Stimulated activated CD8-positive, alpha-beta memory T cell treated with anti-CD3 and anti-CD28 coated beads, Interleukin-2, amount 100 ng/mL, for 1 hour (primary cell): ENCODE measurements at places on chromosomes 11 and 22.

DNA sequence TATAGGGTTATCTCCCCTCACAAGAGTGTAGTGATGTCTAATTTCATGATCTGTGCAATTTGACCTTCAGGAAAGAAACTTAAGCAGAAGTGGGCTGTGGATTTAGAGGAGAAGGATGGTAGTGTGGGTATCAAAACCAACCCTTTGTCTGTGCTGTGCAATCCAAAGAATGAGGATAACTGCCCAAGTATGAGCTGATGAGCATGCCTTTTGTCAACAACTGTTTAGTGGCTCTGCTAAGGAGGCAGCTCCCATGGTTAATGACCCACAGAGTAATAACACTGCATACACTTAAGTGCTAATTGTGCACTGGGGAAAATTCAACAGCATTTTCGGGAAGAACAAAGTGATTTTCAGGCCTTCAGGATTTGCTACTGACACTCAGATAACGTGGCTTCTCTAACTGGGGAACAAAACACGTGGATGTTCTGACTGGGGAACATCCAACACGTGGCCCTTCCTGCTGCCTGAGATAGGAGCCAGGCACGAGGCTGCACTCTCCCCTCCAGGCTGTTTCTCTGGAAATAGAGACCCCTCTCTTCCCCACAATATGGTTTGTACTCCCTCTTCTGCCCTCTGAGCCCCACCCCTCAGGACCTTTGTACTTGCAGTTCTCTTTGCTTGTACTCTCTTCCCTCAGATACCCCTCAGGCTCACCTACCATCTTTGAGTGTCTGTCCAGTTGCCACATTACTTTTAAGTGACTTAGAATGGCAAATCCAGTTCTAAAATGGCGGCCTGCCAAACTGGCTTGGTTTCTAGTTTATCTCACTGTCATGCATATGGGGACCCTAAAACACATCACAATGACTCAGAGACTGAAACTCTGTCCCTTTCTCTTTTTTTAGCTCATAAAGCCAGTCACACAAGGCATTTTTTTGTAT, 234.9 kb upstream of the POU2AF2 start:
- no peak for DNase-seq

GRCh38 chr11:38791346-38791961, 2193.4 kb upstream of the RAG2 start:
- no peak for DNase-seq

DNA sequence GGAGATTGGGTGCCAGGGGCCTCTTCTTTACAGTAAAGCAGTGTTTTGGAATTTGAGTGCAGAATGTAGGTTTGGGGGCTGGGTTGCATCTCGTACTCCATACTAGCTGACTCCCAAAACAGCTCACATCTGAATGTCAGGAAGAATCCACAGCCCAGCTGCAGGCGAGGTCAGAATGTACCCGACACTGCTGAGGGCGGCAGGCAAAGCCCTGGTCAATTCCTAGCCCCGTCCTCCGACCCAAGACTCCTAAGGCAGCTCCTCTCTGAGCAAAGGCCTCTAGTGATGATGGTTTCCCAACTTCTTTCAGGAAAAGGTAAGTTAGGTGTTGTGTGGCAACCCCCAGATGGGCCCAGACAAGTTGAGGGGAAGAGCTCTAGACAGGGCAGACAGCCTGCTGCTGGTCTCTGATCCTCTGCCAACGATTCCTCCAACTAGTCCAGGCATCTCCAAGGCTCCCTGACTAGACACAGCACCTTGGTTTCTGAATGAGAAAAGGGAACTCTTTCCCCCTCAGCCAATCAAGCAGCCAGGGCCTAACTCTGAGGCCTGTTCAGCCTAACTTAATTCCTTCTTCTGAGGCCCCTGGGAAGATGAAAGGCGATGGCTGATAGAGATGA, 8.6 kb downstream of the LARGE2 start:
- DNase-seq, result no peak

DNA sequence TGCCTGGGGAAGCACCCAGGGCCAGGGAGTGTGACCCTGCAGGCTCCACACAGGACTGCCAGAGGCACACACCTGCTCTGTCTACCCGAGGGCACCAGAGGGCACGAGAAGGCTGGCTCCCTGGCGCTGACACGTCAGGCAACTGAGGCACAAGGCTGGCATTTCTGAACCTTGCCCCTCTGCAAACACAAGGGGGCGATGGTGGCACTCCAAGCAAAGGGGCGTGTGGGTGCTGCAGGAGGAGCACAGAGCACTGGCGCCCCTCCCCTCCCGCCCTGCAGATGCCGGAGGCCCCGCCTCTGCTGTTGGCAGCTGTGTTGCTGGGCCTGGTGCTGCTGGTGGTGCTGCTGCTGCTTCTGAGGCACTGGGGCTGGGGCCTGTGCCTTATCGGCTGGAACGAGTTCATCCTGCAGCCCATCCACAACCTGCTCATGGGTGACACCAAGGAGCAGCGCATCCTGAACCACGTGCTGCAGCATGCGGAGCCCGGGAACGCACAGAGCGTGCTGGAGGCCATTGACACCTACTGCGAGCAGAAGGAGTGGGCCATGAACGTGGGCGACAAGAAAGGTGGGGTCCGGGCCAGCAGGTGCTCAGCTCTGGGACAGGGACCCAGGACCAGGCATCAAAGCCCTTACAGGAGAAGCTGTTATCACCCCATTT, 20.8 kb upstream of the TXNRD2 start:
- no peak for DNase-seq

GRCh38 chr11:8658321-8659057, 24.0 kb downstream of the TRIM66 start:
- DNase-seq, result no peak

DNA sequence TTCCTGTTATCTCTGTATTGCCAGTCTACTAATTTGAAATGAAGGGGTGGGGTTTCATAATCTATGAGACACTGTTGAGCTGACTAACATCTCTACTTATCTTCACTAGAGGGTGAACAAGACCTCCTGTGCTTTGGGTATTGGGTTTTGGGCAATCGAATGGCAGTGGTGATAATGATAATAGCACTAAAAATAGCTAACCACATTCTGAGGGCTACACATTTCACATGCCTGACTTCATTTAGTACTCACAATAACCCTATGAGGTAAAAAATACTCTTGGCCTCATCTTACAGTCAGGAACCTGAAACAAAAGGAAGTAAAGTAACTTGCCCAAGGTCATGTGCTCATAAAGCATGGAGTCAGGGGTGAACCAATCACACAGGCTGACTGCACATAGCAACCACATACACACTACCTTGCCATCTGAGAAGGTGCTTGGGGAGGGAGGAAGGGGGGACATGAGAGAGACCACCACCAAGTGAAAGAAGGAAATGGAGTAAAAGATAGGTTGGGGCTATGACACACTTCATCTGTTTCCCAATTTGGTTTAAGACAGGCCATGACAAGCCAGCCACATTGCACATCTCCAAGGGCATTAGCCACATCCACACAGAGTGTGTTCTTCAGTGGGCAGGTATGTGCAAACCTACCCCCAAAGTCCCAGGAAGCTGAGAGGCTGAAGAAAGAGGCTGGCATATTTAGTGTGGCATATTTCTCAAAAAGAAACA, 387.6 kb upstream of the DDI1 start:
- DNase-seq, result no peak

DNA sequence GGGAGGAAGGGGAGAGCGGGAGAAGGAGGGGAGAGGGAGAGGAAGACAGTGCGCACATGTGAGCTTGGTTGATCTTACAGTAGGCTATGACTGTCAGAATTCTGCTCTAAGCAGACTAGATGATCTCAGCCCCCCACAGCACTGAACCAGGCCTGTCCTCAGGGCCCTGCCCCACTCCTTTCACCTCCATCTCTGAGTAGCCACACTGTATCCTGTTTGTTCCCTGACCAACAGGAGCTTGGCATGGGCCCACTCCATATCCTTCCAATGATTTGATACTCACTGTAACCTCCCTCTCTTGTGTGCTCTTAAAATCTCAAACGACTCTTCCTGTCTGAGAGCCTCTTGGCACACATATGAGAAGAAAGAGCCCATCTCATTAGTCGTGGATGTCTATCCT, 86.1 kb upstream of the PARVA start:
- no peak for DNase-seq

GRCh38 chr22:22099194-22099486, 116.6 kb upstream of the TOP3B start:
- no peak for DNase-seq

DNA sequence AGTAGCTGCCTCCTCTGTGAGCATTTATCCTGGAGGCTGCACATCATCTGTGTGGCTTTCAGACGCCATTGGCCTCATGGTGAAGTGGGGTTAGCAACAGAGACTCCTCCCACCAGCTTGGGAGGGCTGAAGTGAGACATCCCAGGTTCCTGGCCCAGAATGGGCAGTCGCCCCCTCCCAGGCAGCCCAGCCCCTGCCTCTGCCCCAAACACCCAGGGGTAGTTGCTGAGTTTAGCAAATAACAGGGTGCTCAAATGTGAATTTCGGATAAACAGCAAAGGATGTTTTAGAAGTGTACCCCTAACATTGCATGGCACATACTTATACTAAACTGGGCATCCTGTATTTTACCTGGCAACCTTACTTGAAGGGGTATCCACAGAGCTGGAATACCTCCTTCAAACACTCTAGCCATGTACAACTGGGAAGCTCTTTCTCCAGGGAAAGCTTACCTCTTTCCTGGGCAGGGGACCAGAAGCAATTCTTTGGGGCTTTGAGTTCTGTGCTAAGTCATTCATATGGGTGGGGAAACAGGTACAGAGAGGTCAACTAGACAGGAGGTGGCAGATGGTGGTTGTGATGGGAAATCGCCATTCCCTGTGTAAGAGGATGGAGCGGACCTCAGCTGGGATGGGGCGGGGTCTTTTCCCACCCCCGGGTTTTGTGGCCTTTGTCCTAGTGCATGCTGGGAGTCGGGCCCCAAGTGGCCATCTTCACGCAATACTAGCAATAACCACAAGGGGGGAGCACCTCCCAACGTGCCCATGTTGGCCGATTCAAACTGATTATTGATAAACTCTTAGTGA, 19.3 kb downstream of the MTFP1 start:
- DNase-seq, result no peak

DNA sequence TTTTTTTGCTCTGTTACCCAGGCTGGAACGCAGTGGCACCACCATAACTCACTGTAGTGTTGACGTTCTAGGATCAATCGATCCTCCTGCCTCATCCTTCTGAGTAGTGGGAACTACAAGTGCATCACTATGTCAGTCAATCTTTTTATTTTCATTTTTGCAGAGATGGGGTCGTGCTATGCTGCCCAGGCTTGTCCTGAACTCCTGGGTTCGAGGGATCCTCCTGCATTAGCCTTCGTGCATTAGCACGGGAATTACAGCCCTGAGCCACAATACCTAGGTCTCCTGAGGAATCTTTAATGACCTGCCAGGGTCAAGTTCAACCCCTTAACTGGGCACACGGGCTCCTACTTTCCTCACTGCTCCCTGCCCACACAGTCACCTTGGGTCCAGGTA, 4.4 kb downstream of the APOL3 start:
- DNase-seq, result no peak

DNA sequence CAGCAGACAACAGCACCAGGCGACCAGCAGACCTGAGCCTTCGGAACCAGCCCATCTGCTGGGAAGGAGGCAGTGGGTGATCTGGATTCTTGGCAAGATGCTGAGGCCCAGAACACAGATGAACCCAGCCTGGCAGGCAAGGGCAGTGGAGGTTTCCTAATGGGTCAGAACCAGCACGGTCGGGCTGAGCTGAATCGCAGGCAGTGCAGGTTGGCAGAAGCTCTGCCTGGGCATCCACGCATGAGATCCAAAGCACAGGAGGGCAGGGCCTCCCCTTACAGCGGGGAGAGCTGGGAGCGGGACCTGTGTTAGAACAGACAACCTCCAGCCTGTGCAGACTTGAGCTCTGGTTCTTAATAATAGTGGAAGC, 47.5 kb downstream of the DSCAML1 start:
- DNase-seq, result no peak

DNA sequence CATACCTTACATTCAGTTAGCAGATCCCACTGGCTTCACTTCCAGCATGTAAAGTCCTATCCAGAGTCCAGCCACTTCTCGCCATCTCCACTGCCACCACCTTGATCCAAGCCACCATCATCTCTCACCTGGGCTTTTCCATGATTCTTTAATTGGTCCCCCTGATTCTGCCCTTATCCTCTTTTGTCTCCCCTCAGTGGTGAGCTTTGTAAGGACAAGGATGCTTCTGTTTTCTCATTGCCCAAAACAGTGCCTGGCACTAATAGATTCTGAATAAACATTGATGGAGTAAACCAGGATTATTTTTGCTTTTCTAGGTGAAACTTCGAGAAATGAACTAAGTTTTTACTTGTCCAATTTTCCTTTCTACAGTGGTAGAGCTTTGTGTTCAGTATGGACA, 4.4 kb downstream of the POLA2 start:
- DNase-seq, result no peak

DNA sequence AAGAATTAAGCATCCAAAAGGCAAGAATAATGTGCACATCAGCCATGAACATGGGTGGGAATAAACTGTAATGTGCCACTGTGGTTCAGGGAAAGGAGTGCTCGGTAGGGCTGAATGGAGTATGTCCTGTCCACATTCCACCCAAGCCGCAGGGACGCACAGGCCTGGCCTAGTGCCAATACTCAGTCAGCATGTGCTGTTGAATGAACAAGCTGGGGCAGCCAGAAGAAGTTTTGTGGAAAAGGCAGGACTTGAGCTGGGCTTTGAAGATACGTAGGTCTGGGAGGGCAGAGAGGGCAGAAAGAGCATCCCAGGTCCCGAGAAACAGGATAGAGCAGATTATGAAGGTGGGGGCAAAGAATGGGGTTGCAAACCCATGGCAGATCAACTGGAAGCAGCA, 60.0 kb upstream of the PLET1 start:
- DNase-seq, result no peak

- no peak for DNase-seq
Observed at GRCh38 chr11:20031155-20032001, 128.9 kb downstream of the DBX1 start.

DNA sequence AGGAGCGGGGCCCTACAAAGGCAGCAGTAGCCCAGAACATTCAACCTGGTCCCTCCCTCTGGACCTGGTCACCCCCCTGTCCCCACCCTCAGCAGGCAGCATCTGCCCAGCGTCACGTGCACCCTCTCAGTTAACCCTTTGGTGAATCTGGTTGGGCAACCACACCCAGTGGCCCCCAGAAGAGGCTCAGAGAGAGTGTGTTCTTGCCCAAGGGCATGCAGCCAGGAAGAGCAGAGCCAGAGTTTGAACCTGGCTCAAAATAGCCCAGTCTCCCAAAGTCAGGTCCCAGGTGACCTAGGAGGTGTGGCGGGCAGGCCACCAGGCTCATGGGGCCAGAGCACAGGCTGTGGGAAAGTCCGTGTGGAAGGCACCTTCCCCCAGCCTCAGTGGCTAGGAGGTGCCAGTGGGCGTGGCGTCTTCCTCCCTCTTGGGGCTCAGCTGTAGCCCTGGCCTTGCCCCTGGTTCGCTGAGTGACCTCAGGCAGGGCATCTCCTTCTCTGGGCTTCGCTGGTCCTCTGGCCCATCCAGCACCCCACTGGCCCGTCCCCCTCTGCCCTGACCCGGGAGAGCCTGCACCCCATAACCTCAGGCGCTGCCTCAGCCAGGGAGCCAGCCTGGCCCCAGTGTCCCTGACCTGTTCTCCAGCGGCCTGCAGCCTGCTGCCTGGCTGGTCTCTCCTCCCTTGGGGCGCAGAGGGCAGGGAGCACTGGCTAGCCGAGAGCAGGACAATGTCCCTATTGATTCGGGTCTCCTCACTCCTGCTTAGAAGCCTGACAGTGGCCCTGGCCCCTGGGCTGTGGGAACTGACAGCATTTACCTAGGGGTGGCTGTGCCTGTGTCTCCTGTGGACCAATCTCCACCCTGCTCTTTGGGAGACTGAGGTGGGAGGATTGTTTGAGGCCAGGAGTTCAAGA, 7.0 kb downstream of the ALDH3B1 start:
- DNase-seq, result no peak

GRCh38 chr11:111426617-111427016, 47.5 kb upstream of the POU2AF1 start:
- DNase-seq, result no peak
